Fibroblast of the aortic adventitia (primary cell): ENCODE measurements at places on chromosomes 3 and 15. TPM values are rescaled to one million over a fixed set of nuclear protein-coding genes. Genes with fewer than 3 reads are reported as not detected.

DNA sequence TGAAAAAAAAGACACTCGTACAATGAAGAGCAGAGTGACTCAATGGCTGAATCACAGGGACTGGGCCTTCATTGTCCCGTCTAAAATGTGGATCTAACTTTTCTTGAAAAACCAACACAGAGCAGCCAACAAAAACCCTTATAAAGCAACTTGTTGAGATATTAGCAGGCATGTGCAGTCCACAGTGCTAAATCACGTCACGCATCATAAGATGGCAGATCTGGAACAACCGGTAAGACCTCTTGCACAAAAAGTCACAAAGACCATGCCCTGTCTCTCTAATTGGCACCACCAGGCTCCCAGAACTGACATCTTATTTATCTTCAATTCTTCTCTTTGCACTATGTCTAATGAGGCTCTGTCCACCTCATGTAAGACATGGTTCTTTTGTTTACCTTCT, 177.0 kb downstream of the MAGI1 start:
- no peak for DNase-seq

The HTR3E gene
- total RNA-seq = not detected in 2 replicates

The EPHB1 gene
- 1.2 and 3.0 TPM in 2 replicates for total RNA-seq

DNA sequence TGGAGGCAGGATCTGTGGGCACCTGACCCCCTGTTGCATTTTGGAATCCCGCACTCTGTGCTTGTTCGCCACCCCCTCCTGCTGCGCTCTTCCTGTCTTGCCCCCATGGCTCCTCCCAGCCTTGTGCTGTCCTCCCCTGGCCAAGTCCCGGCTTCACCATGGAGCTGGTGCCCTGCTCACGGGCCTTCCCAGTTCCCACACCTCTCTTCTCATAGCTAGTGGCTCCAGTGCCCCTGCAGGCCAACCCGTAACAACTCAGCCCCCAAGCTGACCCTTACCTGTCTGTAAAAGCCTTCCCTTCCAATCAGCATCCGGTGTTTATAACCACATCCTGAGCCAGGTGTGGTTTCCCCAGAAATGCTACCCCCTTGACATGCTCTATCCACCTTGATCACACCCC, 407.7 kb upstream of the C2CD4B start:
- no peak for DNase-seq

The ARNT2 gene
- 9.4 and 12.7 TPM in 2 replicates for total RNA-seq

The KBTBD13 gene
- not detected in 2 replicates for total RNA-seq
